ENCODE measurements at places on chromosomes 6 and 20. TPM values are rescaled to one million over a fixed set of nuclear protein-coding genes. Genes with fewer than 3 reads are reported as not detected.

Gene C6orf52
- not detected for total RNA-seq

Gene GABRR1
- not detected for total RNA-seq

Gene PGC
- not detected for total RNA-seq

Gene NFATC2
- total RNA-seq: 3.3 TPM

Gene MUC21
- total RNA-seq: not detected

Gene PRDM1
- total RNA-seq: 1.4 TPM

Gene SLC24A3
- total RNA-seq: 1.8 TPM

Gene FABP7
- total RNA-seq: not detected

Gene PNPLA1
- total RNA-seq: not detected

Gene COL9A3
- 1.3 TPM for total RNA-seq

Gene ASIP
- total RNA-seq: not detected

Gene OPRL1
- 1.6 TPM for total RNA-seq

Gene PBOV1
- total RNA-seq: not detected

Gene CPXM1
- 0.33 TPM for total RNA-seq

Gene PTK7
- total RNA-seq: 28.2 TPM

Gene BNIP5
- total RNA-seq: not detected

Gene SIRPD
- not detected for total RNA-seq

Gene TMC2
- not detected for total RNA-seq

Gene PDE10A
- 9.9 TPM for total RNA-seq

Gene ATAT1
- 4.6 TPM for total RNA-seq

Gene CTAGE9
- not detected for total RNA-seq

Gene HSPA12B
- 5.9 TPM for total RNA-seq

Gene STK38
- total RNA-seq: 13.3 TPM

Gene BMP7
- total RNA-seq: not detected

Gene NKAIN2
- total RNA-seq: not detected

Gene RAET1L
- not detected for total RNA-seq

Data from dermis lymphatic vessel endothelial cell (primary cell).